Ureter (tissue), 1 donor: ENCODE measurements at places on chromosomes 16 and 17. TPM values are rescaled to one million over a fixed set of nuclear protein-coding genes. Genes with fewer than 3 reads are reported as not detected.
A peak's percentile ranks its signal among the peaks of the same experiment; 100 is the strongest.

GRCh38 chr17:57810721-57811637, 38.9 kb downstream of the MRPS23 start:
- DNase-seq, result peak; percentile 55

GRCh38 chr16:11748404-11749254, 6.0 kb upstream of the TXNDC11 start:
- no peak for DNase-seq

TAT gene
- total RNA-seq, result 0.26 TPM

IL32 gene
- total RNA-seq, result 13.7 TPM

PIRT gene
- total RNA-seq, result not detected
